GOT3 (cell line): ENCODE measurements at places on chromosomes 12 and 14.

DNA sequence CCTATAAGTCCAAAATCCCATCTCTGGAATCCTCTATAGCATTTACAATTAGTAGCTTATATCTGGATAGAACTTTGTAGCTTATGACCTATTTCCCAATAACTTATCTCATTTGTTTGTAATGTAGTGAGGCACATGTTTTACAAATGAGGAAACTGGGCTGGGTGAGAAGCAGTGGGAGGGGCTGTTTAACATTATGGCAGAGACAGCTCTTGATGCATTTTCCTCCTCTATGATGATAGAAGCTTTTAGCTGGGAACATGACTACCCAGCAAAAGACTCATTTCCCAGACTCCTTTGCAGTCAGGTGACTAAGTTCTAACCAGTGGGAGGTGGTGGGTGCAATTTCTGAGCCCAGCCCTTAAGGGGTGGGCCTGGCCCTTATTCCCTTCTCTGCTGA is 179.7 kb downstream of the TTC8 start:
- no peak for DNase-seq

DNA sequence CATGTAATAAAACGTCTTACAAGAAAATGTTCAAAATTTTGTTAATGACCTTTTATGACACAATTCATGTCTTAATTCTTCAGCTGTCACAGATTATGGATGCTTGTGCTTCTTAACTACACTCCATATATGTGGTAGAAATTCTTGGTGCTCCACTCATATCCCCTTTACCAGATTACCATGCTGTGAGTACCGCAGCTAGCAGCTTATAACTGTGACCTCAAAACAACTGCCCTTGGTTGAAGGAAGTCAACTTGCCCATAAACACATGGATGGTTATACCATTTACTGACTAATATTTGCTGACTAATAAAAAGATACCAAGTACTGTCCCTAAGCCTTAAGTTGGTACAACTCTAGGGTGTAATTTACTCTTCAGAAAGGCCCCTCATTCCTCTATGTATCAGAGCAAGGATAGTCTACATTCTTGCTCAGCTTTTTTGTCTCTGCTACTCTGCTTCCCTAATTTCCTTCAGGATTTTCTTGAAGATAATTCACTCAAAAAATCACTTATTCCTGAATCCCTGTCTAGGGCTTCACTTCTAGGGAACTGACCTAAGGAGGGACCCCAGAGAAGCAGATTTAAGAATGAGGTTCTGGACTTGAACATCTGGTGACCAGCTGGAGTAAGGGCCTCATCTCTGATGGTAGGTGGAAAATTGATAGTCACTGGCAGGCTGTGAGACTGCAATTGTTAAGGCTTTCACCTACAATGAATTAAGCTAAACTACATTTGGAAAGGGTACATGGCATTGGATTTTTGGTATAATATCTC is 152.3 kb downstream of the SLC6A15 start:
- no peak for DNase-seq

DNA sequence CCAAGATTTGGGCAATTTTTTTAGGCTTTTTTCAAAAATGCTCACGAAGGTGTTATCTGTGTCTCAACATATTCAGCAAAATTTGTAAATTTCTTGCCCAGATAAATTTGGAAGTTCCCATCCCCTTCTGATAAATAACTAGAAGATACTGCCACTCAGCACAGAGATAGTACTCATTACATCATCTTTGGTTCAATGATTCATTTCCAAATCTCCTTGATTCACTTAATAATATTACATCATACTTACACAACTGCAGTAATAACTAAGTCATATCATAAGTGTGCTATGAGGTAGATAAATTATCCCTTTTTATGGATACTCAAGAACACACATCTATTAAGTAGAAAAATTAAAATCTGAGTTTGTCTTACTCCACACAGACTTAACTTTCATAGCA is 89.4 kb downstream of the RPAP3 start:
- DNase-seq = no peak

- no peak for DNase-seq
These were observed 4.9 kb downstream of the PTGER2 start for GRCh38 chr14:52318826-52319645.

GRCh38 chr14:68669111-68669511 is 123.8 kb downstream of the ZFP36L1 start:
- no peak for DNase-seq

- no peak for DNase-seq
These were observed 778 bp downstream of the SLC8B1 start for GRCh38 chr12:113333877-113334785.

DNA sequence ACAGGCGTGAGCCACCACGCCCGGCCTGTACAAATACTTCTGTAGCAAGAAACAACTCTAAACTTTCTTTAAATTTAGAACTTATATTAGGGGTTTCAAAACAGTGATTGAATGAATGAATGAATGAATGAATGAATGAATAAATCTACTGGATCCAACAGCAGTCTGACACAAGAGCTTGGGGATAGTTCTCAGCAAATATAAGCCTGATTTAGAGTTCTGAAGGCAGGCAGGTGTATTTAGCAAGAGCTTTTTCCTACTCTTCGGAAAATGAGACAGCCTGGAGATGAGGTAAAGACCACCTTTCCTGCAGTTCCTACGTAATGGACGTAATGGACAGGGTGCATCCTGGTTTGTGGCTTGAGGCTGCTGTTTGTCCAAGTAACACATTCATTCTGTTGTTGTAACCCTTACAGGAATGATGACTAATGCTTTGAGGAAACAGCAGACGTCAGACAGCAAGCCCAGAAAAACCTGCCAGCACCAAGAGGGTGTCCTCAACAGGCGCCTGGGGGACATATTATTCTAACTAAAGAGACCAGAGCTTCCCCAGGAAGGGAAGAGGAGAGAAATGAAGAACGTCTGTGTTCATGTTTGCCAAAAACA is 277.4 kb upstream of the SOX5 start:
- no peak for DNase-seq

DNA sequence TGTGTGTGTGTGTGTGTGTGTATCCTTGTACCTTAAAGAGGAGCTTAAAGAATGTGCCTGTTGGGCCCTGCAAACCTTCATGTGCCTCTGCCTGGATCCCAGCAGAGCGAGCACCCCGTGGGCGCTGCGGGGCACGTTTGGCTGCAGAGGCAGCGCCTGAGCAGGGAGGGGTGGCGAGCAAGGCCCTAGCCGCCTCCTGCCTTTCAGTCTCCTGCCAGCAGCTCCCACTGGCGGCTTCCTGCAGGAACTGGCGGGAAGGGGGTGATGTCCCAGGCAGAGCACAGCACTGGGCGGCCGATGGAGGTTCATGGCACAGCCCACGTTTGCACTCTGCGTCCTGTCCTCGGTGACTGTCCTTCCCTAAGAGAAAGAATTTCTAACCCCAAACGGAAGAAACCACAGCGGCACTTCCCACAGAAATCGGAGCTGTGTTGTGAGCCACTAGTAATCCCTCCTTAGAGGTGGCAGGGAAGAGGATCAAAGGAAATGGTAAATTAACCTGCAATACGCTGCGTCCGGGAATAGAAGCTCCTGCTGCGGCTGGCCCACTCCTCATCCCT is 19.8 kb downstream of the ZBTB42 start:
- no peak for DNase-seq

DNA sequence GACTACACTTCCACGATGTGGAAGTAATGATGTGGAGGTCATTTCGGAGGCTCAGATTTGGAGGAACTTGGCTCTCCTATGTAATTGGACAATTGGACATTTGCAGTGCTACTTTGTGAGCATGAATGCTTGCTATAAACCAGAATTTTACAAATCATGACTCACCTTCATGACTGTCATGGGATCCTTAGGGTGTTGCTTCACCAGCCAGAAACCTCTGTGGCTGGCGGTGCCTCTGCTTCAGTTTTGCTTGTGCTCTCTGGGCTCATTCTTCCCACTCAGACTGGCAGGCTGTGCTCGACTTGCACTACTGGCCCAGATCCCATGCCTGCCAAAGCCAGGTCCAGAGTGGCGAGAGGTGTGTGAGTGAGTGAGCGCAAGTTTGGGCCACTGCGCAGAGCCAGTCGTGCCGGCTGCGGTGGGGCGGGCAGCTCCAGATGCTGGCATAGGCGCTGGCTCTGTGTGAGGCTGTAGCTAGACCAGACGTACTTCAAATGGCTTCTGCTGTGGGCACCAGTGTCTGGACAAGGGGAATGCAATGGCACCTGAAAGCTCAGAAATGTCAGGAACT is 387.8 kb downstream of the AEBP2 start:
- no peak for DNase-seq

DNA sequence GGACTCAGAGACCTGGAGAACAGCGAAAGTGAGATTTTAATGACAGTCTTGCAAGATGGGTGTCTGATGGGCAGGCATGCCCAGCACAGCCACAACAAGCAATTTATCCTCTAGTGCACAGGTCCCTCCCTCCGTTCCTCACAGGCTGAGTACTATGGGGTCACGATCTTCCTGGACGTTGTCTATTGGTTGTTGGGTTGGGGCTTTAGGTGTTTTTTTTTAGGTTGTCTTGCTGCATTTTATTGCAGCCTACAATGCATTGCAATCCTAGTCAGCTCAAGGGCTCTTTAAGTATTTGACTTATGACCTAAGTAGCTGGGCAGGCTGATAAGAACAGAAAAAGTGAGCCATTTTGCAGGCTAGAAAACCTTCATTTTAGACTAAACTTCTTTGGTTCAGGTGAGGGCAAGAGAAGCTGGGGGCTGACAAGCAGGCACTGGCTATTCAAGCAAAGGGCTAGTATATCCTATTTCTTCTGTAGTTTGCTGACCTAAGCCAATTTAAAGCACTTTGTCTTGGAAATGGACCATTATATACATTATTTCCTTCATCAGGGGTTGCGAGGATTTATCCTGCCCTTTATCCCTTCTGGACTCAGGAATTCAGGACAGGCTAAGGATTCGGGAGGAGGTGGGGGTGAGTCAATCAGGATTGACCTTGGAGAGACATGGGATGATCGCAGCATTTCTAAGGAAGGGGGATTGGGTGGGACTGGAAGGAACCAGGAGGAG is 6.0 kb downstream of the KRT7 start:
- no peak for DNase-seq

- no peak for DNase-seq
These were observed 344 bp downstream of the LPAR5 start for GRCh38 chr12:6635375-6635855.

DNA sequence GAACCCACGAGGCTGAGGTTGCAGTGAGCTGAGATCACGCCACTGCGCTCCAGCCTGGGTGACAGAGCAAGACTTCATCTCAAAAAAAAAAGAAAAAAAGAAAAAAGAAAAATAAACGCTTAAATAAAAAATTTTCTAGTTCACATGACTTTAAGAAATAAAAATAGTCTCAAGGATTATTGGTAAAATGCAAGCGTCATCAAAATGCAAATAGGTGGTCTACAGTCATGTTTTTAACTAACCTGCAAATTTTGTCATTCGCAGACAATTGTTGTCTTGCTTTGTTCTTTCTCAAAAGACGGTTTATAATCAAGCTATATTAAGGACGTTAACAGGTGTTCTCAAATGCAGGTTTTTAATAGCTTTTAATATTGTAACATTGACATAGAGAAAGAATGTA is 22.4 kb downstream of the TXNRD1 start:
- no peak for DNase-seq

DNA sequence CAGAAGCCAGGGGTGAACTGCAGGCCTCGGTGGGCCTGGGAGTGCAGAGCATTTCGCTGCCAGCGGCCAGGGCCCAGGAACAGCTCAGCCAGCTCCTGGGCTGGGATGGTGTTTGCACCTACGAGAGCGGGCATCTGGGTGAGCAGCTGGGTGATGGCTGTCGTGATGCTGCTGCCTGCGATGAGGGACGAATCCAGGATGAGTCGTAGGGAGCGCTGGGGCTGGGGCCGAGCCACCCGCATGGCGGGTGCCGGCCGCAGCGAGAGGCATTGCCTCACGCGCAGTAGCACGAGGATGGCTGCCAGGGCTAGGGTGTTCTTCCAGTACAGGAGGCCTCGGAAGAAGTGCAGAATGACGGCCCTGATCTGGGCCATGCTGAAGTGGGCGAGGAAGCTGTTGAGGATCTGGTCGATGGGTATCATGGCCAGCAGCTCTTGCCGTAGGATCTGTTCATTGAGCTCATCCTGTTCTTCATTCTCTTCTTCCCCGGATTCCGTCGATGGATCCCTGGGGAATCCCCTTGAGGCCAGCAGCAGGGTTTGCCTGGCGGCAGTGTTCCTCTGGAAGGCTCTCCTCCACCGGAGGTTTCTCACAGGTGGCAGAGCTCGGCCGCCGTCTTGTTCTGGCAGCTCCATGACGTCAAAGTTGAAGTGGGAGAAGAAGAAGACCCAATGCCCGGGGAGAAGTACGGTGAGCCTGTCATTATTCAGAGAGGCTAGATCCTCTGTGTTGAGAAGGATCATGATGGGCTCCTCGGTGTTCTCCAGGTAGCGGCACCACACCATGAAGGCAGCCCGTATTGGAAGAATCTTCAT is 22.1 kb downstream of the RTL1 start:
- no peak for DNase-seq

- no peak for DNase-seq
These were observed 2.3 kb upstream of the MYL2 start for GRCh38 chr12:110922652-110923051.

DNA sequence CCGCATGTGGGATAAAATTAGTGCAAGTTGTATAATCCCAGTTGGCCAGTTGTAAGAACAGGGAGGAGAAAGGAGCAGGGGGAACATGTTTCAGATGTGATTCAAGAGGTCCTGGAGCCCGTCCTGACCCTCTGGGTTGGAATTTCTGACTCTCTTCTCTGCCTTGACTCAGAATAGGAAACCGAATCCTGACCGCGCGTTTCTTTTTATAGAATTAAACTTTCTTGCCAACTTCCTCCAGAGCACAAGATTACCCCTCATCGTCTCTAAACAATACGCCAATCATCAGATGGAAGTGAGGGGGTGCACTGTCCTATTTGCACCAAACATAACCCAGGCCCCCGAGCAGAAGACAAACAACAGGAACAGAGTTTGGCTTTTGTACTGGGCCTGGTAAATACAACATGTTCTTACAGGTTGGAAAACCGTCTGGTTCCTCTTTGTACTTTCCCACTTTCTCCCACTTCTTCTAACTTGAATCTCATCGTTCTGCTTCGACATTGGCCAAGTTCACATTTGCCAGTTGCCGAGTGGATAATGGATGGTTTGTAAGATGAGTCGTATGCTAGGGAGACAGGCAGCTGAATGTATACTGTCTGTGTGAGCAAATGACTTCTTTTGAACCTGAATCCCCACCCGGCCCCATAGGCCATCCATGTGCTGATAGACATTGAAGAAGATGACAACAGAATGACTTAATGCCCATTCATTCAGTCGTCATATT is 42.6 kb upstream of the MED13L start:
- DNase-seq = peak; percentile 32

GRCh38 chr12:116689979-116690744 is 47.7 kb downstream of the SPRING1 start:
- DNase-seq = no peak

- DNase-seq = no peak
These were observed 334.5 kb downstream of the TMEM121 start for GRCh38 chr14:105860615-105861580.

- DNase-seq = no peak
These were observed 221.8 kb downstream of the SLC41A2 start for GRCh38 chr12:104736307-104736706.

DNA sequence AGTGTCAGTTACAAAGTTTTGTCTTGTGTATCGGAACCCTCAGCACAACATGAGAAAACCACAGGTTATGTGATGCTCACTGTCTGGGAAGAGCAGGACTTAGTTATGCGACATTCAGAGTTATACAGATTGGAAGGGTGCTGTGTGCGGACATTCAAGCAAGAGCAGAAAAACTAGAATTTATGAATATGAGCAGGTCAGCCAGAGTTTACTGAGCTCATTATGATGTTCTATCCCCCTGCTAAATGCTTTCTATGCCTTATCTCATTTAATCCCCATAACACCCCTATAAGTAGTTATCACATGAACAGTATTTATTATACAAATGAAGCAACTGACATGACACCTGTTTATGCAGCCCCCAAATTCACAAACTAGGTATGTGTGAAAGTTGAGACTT is 1083.2 kb downstream of the FLRT2 start:
- no peak for DNase-seq
